CD4-positive, alpha-beta T cell treated with Interleukin-1 beta for 1 hour (primary cell): ENCODE measurements at places on chromosomes 5 and 9.
A peak's percentile ranks its signal among the peaks of the same experiment; 100 is the strongest.

- DNase-seq: no peak
These were observed 125.6 kb downstream of the ALDH1A1 start for GRCh38 chr9:72826996-72827949.

DNA sequence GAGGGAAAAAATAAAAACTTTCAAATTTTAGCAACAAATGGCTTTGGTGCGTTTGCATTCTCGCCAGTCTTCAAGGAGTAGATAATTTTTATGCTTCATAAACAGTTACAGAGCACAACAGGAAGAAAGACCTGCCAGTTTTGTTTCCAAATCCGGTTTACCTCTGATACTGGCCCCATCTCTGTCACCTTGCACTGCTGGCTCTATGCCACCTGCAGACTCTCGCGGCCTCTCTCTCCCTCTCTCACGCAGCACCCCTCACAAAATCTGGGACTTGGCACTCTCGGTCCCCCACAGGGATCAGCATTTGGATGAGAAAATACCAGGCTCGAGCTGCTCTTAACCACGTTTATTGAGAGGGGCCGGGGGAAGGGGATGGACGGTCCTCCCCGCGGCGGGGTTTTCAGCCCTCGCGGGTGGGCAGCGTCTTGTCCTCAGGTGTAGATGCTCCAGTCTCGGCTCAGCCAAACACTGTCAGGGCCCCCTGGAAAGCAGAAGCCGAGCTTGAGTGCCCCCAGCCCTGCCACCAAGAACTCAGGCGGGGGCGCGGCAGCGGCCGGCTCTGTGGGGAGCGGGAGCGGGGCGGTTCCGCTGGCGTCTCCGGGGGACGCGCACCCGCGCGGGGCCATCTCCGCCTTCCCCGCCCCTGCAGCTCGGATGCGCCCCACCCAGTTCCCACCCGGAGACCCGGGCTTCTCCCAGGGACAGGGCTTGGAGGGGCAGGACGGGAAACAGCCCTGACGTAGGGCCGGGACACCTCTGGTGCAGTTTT is 1.3 kb downstream of the SCGB3A1 start:
- DNase-seq: no peak

DNA sequence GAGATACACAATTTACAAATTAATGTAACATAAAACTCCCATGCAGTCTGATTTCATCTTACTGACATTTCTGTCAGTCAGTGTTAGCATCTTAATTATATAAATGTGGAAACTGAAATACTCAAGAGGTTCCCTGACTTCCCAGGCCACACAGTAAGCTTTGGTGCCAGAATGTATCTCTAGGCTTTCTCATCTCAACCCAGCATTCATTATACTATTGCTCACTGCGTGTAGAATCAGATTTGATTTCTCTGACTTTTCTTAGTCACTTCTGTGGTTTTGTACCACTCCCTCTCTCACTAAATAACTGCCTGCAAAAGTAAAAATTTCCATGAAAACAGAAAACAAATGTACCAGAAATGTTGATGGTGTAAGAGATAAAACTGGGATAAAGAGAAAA is 31.7 kb upstream of the CDKN2B start:
- DNase-seq: no peak

DNA sequence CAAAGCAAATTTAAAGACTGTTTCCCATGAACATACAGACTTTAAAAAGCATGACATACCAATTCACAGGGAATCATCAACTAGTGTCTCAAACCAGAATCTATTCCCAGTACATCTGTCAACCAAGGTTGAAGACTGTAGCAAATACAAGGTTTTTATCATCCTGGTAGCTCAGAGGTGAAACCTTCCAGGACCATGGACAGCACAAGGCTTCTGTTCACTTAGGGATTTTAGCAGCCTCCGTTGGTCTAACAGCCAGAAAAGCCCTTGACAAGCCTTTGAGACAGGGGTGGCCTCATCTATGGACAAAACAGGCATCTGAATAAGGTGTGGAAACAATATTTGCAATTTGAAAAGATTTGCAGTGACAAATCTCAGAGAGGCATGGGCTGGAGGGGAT is 119.0 kb downstream of the TRIM32 start:
- DNase-seq: no peak

- DNase-seq: no peak
These were observed 17.4 kb upstream of the PLEKHG4B start for GRCh38 chr5:74503-75109.

DNA sequence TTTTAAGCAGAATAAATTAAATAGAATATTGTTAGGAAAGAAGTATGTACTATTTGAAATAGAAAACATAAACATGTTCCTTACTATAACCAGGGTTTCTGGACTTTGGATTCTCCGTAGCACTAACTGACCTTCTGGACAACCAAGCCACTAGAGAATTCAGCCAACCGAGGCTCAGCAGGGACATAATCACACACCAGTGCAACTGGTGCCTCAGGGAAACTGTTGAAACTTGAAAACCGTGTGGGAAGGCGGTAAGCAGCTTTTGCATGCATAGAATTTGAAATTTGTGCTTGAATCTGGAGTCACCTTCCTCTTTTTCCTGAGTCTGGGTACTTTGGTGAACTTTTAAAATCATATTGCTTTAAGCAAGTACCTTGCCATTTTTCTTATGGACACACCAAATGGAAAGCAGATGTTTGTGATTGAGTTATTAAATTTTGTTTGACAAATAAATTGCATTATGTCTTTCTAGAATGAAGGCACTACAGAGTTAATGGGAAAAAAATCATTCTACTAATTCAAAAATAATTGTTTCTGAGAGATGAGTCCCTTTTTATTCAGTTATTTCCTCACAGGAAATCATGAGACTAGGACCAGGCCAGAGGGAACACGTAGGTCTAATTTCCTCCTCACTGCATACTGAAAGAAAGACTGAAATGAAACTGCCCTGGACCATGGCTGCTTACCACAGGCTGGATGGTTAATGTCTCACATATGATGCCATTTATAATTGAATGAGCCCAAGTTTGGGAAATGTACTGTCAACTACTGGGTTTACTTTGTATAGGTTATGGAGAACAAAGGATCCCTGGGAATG is 20.6 kb upstream of the SCAMP1 start:
- no peak for DNase-seq

DNA sequence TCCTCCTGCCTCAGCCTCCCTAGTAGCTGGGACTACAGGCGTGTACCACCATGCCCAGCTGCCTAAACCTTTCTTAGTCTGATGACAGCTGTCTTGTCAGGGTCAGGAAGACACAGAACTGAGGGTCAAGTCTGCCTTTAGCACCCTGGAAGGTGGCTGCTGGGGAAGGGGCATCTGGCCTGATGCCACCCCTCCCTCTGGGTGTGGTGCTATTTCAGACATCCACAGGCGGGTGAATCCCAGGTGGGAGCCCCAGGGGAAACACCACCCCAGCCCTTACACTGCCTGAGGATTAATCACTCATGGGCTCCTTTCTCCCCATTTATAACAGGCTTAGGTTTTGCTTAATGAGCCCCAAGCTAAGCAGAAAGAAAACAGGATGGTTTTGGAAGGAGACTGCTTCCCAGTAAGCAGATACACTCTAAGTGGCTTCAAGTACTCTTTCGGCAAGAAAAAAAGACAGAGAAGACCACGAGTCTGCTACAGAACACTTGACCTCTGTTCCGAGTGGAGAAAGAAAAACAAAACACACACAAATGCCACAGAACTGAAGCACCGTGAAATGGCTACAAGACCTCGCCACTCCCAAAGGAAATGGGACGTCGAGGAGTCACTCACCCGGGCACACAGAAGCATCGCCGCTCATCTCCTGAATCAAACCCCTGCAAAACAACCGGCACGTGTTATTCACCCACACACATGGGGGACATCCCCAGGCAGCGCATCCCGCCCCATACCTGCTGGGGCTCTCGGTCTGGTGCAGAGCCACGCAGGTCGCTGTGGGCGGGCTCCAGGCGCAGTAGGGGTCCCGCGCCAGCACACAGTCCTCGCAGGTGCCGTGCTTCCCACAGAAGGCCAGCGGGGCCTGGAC is 62.4 kb downstream of the SECISBP2 start:
- DNase-seq: no peak

- no peak for DNase-seq
These were observed 132.6 kb downstream of the SPOCK1 start for GRCh38 chr5:137366526-137366925.

DNA sequence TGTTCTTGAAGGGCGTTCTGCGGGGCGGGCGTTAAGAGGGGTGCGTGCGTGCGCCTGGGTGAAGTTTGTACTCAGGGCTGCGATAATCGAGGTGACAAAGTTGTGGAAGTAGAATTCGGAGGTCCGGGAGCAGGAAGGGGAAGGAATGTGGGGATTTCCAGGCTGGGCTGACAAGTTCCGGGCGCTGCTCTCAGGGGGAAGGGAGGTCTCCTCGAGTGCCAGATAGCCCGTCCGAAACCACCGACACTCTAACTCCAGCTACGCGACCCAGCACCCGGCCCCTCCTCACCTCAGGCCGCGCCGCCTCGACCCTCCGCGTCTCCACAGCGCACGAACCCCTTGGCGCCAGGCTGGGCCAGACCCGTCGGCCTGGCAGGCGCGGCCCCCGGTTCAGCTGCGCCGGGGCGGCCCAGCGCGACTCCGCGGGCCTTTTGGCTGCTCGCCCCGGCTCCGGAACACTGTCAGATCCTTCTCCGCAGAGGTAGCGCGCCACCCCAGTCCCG is at the start of gene IL6ST:
Gene IL6ST (minus strand): TSS at position 469 of the 503 bp plus-strand sequence. CDS start 18,685 bp downstream, outside the sequence.
- DNase-seq: peak; percentile 50
